ENCODE measurements at places on chromosomes 3 and 15.

- no peak overlapping the region for H3K27ac ChIP-seq
- H3K4me1 ChIP-seq = no peaks in the 10 kb centered on the region
- no peak overlapping the region for H3K4me3 ChIP-seq
These were observed 58.6 kb upstream of the PHLDB2 start for GRCh38 chr3:111800472-111800871.

- H3K4me3 ChIP-seq = no peak overlapping the region
- H3K36me3 ChIP-seq = no peaks in the 10 kb centered on the region
- no peak overlapping the region for H3K27ac ChIP-seq
- no peak for DNase-seq
- no peaks in the 10 kb centered on the region for H3K27me3 ChIP-seq
These were observed 41.1 kb upstream of the PLSCR5 start for GRCh38 chr3:146646261-146646660.

GRCh38 chr15:41501191-41501917 is 7.7 kb downstream of the ITPKA start:
- peak overlapping the region; percentile 67 for H3K4me3 ChIP-seq
- peaks cover 77% of the 10 kb centered on the region for H3K27me3 ChIP-seq
- DNase-seq = peak; percentile 30
- no peaks in the 10 kb centered on the region for H3K36me3 ChIP-seq
- H3K27ac ChIP-seq = no peak overlapping the region
- H3K4me1 ChIP-seq = peaks cover 9% of the 10 kb centered on the region

DNA sequence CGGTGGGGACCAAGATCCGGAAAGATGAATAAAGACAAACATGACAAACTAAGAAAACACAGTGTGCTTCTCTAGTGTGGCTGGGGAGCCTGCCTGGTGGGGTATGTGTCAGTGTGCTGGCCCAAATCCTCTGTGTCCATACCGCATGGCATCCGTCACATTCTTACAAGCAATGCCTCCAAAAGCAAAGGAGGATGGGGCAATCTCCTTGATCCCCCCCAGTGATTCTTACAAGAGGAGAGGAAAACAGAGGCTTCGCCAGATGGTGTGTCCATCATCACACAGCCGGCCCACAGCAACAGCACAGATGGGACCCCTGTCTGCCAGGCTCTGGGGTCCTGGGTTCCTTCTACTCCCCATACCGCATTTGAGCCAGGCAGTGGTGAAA is 558 bp upstream of the IL17RC start:
- no peak overlapping the region for H3K27ac ChIP-seq
- H3K4me3 ChIP-seq = peak overlapping the region; percentile 45
- H3K4me1 ChIP-seq = peaks cover 12% of the 10 kb centered on the region
- no peak for DNase-seq
- no peaks in the 10 kb centered on the region for H3K36me3 ChIP-seq

- H3K27ac ChIP-seq = no peak overlapping the region
- H3K36me3 ChIP-seq = no peaks in the 10 kb centered on the region
- H3K27me3 ChIP-seq = no peaks in the 10 kb centered on the region
- H3K4me3 ChIP-seq = no peak overlapping the region
- peaks cover 2% of the 10 kb centered on the region for H3K4me1 ChIP-seq
These were observed 81.5 kb downstream of the DHX36 start for GRCh38 chr3:154242766-154243165.
